Subcutaneous adipose tissue (tissue), 4 donors: ENCODE measurements at places on chromosomes 2 and 18. TPM values are rescaled to one million over a fixed set of nuclear protein-coding genes. Genes with fewer than 3 reads are reported as not detected.

Gene TUBB6
- total RNA-seq: 266 TPM

Gene TMEM37
- 57.7 TPM for total RNA-seq

Gene CRYGA
- total RNA-seq: not detected

Gene WDCP
- total RNA-seq: 6.5 TPM

Gene POTEC
- not detected for total RNA-seq

Gene SLC4A3
- 1.3 TPM for total RNA-seq

Gene LYG1
- total RNA-seq: 4.0 TPM

Gene CYP27A1
- 15.3 TPM for total RNA-seq

Gene PRLH
- not detected for total RNA-seq

Gene NYAP2
- not detected for total RNA-seq

Gene TCF23
- total RNA-seq: under 0.01 TPM

Gene KATNAL2
- 8.0 TPM for total RNA-seq

Gene TWSG1
- 39.0 TPM for total RNA-seq

Gene CKAP2L
- total RNA-seq: 1.5 TPM

Gene TUBA3E
- not detected for total RNA-seq

Gene LIMS4
- total RNA-seq: 3.3 TPM

Gene NEU2
- not detected for total RNA-seq

Gene ZAP70
- total RNA-seq: 3.1 TPM

Gene G6PC2
- total RNA-seq: not detected

Gene TTC32
- total RNA-seq: 18.9 TPM

Gene HTR2B
- total RNA-seq: 0.88 TPM

Gene MARCO
- 23.6 TPM for total RNA-seq

Gene DNAJC5G
- total RNA-seq: 0.88 TPM

Gene HOXD1
- total RNA-seq: 2.1 TPM

Gene GALNT3
- 2.5 TPM for total RNA-seq

Gene SPAG16
- total RNA-seq: 27.2 TPM

Gene ABCG8
- total RNA-seq: not detected

Gene FBLN7
- 6.6 TPM for total RNA-seq

Gene CAPN13
- not detected for total RNA-seq

Gene CYRIA
- total RNA-seq: 19.0 TPM

Gene LCT
- total RNA-seq: not detected

Gene FIGN
- total RNA-seq: 3.7 TPM

Gene SCN2A
- 0.33 TPM for total RNA-seq

Gene C2orf78
- total RNA-seq: not detected

Gene SMAD7
- total RNA-seq: 39.5 TPM

Gene NOL4
- not detected for total RNA-seq

Gene CGREF1
- 4.0 TPM for total RNA-seq

Gene GNAL
- total RNA-seq: 14.1 TPM
